ENCODE measurements at places on chromosomes 7 and 10.

DNA sequence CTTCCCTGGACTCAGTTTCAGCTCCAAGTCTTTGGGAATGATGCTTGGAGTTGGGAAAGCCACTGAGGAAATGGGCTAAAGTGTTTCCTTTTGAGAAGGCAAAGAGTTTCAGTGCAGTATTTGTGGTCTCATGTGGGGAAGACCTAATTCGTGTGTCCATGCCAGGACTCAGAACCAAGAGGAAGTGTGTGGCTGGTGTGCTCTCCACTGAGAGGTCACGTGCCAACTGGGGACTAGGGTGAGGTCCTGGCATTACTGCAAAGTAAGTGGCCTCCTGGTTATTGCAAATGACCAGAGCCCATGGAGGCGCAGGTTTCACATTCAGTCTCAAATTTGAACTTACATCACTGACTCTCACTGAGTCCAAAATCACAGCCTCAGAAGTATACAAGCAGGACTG is 48.6 kb upstream of the ITPRID1 start:
- no peak for DNase-seq

- no peak for DNase-seq
Observed at GRCh38 chr7:39623732-39624441, 515 bp downstream of the RALA start.

- DNase-seq, result no peak
Observed at GRCh38 chr7:158075633-158076001, 512.0 kb downstream of the PTPRN2 start.

DNA sequence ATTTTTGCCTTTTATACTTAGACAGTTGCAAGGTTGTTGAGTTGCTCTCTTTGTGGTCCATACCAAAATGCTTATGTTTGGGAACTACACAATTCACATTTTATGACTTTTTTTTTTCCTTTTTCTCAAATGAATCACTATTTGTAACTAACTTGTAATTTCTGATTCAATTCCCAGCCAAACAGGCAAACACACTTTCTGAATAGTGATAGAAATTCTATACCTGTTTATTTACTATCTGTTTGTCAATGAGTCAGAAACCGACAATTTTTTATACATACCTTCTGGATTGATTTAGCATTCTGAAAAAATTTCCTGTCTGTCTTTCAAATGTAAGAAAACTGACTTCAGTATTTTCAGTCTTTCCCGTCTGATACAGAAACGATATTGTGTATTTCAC is 69.1 kb downstream of the MBL2 start:
- no peak for DNase-seq

DNA sequence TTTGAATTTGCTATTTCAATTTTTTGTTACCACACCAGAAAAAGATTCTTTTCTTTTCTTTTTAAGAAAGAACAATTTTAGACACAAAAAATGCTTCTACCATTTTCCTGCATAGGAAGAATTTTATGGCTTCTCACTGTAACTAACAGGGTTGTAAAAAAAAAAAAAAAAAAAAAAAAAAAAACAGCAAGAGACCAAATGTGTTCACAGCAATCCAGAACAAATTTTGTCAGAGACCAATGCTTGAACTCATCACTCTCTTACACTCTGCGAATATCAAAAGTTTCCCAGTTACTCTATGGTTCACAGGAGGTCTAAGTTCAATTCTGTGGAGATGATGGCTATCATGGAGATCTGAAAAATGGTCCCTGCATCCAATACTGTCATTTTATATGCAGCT is 84.4 kb downstream of the CHCHD3 start:
- no peak for DNase-seq

DNA sequence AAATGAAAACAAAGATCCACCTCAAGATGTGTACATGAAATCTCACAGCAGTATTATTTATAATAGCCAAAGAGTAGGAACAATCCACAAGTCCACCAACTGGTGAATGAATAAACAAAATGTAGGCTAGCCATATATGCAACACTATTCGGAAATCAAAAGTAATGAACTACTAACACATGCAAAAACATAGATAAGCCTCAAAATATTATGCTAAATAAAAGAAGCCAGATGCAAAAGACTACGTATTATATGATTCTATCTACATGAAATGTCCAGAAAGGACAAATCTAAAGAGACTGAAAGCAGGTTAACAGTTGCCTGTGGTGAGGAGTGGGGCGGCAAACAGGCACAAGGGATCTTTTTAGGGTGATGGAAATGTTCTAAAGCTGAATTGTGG is 48.7 kb upstream of the ANAPC16 start:
- no peak for DNase-seq

DNA sequence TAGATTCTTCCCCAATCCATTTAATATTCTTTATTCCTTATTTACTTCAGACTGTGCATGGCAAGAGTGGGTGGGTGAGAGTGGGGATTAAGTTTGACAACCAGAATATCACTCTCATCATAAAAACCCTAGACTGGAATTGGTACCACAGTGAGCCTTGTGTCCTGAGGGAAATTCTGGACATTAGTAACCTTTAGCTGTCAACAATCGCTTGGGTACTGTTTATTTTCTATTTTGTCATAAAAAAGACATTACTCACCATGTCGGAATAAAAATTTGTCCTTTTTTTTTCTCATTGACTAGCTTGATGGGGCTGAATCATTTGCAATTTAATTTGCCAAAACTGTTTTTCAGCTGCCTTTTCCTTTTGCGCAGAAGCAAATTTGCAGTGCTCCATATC is 176.1 kb upstream of the SEMA3C start:
- DNase-seq, result no peak

DNA sequence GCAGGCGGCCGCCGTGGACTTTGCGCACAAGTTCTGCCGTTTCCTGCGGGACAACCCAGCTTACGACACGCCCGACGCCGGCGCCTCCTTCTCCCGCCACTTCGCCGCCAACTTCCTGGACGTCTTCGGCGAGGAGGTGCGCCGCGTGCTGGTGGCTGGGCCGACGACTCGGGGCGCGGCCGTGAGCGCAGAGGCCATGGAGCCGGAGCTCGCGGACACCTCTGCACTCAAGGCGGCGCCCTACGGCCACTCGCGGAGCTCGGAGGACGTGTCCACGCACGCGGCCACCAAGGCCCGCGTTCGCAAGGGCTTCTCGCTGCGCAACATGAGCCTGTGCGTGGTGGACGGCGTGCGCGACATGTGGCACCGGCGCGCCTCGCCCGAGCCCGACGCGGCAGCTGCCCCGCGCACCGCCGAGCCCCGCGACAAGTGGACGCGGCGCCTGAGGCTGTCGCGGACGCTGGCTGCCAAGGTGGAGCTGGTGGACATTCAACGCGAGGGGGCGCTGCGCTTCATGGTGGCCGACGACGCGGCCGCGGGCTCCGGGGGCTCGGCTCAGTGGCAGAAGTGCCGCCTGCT is 14.1 kb downstream of the SH2B2 start:
- no peak for DNase-seq

DNA sequence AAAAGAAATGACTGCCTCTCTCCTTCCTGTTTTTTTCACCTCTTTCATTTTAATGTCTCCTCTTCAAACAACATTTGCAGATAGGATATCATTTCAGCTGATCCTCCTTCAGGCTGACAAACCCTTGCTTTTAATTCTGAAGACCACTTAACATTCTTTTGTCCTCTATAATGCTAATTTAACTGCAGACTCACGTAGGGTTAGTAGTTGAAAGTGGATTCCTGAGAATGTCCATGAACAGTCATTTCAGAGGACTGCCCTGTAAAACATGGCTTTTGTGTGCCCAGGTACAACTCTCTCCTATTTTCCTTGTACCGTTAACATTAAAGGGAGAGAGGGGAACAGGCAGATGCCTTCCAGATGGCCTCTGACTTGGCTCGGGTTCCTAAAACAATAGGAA is 524.4 kb downstream of the SDK1 start:
- no peak for DNase-seq

GRCh38 chr7:1912593-1913465 is 242.8 kb downstream of the ELFN1 start:
- DNase-seq, result no peak

GRCh38 chr10:5895365-5895764 is 5.3 kb downstream of the FBH1 start:
- DNase-seq, result no peak

- no peak for DNase-seq
Observed at GRCh38 chr10:48406204-48406603, 99.7 kb downstream of the MAPK8 start.

DNA sequence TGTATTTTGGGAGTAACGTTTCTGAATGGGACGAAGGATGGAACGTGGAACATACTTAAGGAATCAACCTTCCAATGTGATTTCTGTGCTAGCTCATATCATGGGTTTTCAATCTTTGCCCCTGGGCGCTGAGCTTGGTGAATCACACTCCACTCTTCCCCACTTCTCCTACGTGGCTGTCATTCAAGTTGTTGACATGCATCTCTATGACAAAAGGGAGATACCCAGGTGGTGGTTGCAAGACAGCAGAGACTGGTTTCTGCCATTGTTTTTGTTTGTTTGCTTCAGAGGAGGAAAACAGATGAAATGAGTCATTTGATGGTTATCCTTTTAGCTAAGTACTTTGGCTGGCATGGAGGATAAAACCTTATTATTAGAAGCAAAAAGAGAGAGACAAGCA is 573.9 kb downstream of the GATA3 start:
- no peak for DNase-seq

- DNase-seq, result no peak
Observed at GRCh38 chr10:55351431-55351830, 550.4 kb upstream of the PCDH15 start.

DNA sequence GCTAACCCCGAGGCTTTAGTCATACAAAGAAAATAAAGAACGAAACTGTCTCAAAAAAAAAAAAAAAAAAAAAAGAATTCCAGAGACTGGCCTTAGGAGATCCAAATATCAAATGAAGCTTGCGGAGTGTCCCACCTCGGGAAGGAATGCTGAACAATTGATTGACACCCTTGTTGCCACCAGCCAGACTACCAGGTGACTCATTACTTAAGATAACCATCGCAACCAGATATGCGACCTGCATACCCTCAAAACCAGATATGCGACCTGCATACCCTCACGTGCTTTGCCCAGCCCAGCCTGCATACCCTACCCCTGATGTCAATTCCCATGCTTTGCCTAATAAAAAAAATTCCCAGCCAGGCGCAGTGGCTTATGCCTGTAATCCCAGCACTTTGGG is 2.7 kb upstream of the PRKRIP1 start:
- no peak for DNase-seq

DNA sequence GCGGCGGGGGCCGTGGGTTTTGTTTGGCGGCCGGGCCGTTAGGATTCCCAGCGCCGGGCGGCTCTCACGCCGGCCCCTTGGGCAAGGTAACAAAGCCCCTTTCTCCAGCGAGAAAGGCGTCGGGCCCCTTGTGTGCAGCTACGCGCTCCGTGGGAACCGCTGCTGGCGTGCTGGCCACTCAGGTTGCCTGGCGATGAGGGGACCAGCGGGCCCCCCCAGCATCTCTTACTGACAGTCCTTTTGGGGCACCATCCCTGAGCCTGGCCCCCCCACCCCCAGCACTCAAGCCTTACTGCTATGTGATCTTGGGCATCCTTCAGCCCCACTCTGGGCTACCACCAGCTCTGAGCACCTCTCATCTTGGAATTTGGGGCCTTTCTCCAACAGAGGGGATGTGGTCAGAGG is 1.8 kb downstream of the LFNG start:
- peak; percentile 70 for DNase-seq

- DNase-seq, result no peak
Observed at GRCh38 chr7:37714606-37715005, 31.0 kb downstream of the GPR141 start.

DNA sequence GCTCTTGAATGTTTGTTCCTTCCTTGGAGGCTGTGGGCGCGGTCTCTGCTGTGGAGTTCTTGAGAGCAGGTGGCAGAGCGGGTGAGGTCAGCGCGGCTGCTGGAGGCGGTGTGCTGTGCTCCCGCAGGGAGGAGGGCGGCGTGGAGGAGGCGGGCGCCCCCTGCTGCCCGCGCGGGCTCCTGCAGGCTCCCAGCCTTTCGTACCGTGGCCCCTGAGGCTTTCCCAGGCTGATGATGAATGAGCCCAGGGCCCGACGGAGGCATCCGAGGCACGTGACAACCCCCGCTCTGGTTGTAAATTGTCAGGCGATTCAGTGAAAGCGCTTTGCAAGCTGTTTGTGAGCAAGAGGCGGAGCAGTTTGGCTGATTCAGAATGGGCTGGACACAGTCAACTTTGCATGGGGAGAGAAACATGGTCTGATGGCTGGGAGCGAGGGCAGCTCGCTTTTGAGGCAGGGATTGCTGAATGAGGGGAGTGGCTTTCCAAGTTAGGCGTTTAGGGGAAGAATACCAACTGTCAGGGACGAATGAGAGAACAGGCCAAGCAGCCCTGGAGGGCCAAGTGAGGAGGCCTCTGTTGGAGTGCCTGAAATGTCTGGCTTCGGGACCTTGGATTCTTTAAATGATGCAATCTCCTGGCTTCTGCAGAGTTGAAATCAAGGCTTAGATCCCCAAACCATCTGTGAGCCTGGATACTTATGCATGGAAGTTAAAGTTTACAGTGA is 46.6 kb downstream of the CDHR3 start:
- peak; percentile 91 for DNase-seq

GRCh38 chr7:75915416-75916156 is 631 bp downstream of the POR start:
- peak; percentile 63 for DNase-seq

Measured in activated CD8-positive, alpha-beta memory T cell treated with anti-CD3 and anti-CD28 coated beads, Interleukin-2, amount 50 U/mL, for 48 hours (primary cell).